ENCODE measurements at places on chromosomes 4 and X. TPM values are rescaled to one million over a fixed set of nuclear protein-coding genes. Genes with fewer than 3 reads are reported as not detected.
A peak's percentile ranks its signal among the peaks of the same experiment; 100 is the strongest.

ABRAXAS1 gene
- 45.3 TPM for total RNA-seq

TMPRSS11D gene
- not detected for total RNA-seq

NAP1L3 gene
- total RNA-seq = 9.4 TPM

NAA11 gene
- total RNA-seq = not detected

- no peak overlapping the region for H3K27ac ChIP-seq
- no peak overlapping the region for H3K4me3 ChIP-seq
- no peaks in the 10 kb centered on the region for H3K4me1 ChIP-seq
- no peaks in the 10 kb centered on the region for H3K36me3 ChIP-seq
- DNase-seq = no peak
- peaks cover 5% of the 10 kb centered on the region for H3K27me3 ChIP-seq
Observed at GRCh38 chr4:83751336-83751949, 215.5 kb downstream of the GPAT3 start.

DNA sequence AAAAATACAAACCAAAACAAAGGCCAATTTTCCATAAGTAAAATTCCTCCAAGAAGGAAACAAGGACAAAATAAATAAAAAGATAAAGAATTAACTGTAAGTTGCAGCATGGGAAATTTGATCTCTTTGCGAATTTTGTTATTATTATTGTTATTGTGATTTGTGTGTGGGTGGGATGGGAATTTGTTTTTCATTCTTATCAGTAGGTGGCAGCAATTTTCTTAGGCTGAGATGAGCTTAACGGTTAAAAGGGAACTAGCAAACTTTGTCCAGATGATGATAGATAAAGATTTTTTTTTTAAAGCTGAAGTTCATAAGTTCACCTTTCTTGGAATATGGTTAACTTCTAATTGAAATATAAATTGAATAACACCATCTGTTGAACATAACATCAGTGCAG lies 83.2 kb upstream of the IL1RAPL2 start:
- H3K36me3 ChIP-seq = no peaks in the 10 kb centered on the region
- H3K4me1 ChIP-seq = no peaks in the 10 kb centered on the region
- H3K27ac ChIP-seq = no peak overlapping the region
- no peak overlapping the region for H3K4me3 ChIP-seq
- peaks cover 4% of the 10 kb centered on the region for H3K27me3 ChIP-seq

DNA sequence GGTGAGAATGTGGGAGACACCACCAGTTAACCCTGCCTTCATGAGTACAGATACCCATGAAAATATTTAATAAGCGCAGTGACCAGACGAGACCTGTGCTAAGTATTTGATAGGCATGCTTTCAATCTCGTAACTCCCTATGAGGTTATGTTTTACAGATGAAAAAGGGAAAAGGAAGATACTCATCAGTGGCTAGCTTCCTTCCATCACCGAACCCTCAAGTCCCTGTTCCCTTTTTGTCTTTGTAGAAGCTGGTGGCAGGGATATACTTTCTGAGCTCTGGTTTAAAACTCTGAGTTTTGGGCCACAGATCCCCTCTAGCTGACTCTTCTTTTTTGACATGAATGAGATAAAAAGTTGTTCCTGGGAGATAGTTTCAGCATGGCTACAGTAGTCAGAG lies 26.3 kb downstream of the AFF1 start:
- peaks cover 8% of the 10 kb centered on the region for H3K36me3 ChIP-seq
- H3K4me1 ChIP-seq = peaks cover 62% of the 10 kb centered on the region
- H3K27me3 ChIP-seq = no peaks in the 10 kb centered on the region
- no peak overlapping the region for H3K27ac ChIP-seq

DNA sequence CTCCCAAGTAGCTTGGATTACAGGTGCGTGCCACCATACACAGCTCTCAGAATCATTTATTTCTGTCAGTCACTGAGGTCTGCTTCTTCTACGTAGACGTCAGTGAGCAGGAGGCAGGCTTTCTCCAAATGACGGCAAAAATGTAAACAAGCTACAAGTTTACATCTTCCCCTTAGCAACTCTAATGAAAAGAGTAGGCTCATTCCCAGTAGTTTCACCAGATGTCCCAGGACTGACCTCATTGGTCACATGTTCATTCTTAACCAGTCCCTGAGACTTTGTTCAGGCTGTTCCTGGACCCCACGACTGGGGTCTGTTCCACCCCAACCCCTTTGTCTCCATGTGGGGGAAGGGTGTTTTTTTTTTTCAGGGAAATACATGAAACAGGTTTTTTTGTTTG lies 67.1 kb downstream of the TENM3 start:
- no peaks in the 10 kb centered on the region for H3K27me3 ChIP-seq
- no peak overlapping the region for H3K27ac ChIP-seq
- H3K4me1 ChIP-seq = no peaks in the 10 kb centered on the region
- H3K36me3 ChIP-seq = no peaks in the 10 kb centered on the region
- DNase-seq = no peak
- no peak overlapping the region for H3K4me3 ChIP-seq

- H3K36me3 ChIP-seq = no peaks in the 10 kb centered on the region
- DNase-seq = no peak
- no peaks in the 10 kb centered on the region for H3K27me3 ChIP-seq
- H3K27ac ChIP-seq = no peak overlapping the region
- H3K4me1 ChIP-seq = no peaks in the 10 kb centered on the region
Observed at GRCh38 chrX:118216509-118216908, 99.9 kb upstream of the KLHL13 start.

GRCh38 chr4:52611030-52611555 lies 48.0 kb downstream of the USP46 start:
- no peaks in the 10 kb centered on the region for H3K4me1 ChIP-seq
- no peaks in the 10 kb centered on the region for H3K27me3 ChIP-seq
- H3K36me3 ChIP-seq = peaks cover 8% of the 10 kb centered on the region
- no peak overlapping the region for H3K27ac ChIP-seq

DNA sequence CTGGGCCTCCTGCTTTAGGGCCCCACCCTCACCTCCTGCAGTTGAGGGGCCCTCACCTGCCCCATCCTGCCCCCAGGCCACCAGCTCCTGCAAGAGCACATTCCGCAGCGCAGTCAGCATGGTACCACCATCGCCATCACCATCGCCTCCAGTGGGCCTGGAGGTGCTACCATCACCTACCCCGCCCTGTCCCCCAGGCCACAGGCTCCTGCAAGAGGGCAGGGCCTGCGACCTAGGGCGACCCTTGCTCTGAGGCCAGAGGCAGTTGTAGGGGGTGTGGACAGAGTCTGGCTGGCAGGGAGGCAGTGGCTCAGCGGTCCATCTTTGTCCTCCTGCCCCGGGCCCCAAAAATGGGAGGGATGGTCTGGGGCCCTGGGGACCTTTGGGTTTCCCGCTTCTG lies 3.9 kb upstream of the HAUS7 start:
- H3K27ac ChIP-seq = peak overlapping the region; percentile 38
- H3K36me3 ChIP-seq = no peaks in the 10 kb centered on the region
- no peak for DNase-seq
- H3K4me3 ChIP-seq = peak overlapping the region; percentile 54

DNA sequence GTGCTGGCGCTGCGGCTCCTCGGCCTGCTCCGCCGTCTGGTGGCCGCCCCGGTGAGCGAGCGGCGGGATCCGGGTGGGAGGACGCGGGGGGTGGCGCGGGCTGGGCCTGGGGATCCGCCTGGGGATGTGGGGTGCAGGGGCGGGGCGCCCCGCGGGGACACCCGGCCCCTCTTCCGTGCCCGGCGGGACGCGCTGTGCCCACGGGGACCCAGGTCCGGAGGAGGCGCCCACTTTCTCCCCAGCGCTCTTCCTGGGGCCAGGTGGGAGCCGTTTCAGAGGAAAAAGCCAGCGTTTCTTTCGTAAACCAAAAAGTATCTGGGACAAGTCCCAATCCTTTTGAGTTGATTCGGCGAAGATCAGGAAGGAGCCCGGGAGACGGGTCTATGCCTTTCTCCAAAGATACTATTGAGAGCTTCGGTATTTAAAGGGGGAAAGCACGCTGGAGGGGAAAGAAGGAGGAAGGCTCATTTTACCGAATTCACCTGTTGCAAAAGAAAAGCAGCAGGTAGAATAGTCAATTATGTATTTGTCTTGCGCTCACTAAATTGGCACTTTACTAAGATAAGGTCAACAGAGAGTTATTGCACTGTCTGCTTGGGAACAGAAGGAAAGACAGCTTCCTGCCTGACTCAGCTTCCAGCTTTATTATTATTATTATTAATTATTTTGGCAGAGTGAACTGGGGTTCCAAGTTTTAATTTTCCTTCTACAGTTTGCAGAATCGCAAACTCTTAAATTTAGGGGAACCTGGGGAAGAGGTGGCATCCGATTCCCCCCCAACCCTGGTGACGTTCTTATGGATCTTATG lies 81.5 kb upstream of the CD99 start:
- peak overlapping the region; percentile 81 for H3K27ac ChIP-seq
- H3K27me3 ChIP-seq = no peaks in the 10 kb centered on the region
- peaks cover 2% of the 10 kb centered on the region for H3K36me3 ChIP-seq

DNA sequence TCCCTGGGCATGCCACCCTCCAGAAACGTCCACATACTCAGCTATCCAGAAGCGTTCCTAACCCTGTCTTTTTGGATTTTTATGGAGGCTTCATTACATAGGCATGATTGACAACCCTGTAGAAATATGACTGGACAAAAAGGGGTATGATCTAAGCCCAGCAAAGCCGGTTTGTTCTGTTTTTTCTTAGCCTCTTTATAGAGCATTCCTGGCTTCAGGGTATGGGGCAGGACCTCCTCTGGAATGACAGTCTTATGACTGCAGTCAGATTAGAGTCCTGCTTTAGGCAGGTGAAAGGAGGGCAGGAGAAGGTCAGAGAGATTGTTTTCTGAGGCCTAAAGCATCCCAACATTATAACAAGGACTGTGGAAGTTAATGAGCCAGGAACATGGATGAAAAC lies 137.4 kb downstream of the DCLK2 start:
- H3K36me3 ChIP-seq = no peaks in the 10 kb centered on the region
- peaks cover 2% of the 10 kb centered on the region for H3K4me1 ChIP-seq
- H3K27ac ChIP-seq = no peak overlapping the region
- H3K4me3 ChIP-seq = no peak overlapping the region
- no peak for DNase-seq

DNA sequence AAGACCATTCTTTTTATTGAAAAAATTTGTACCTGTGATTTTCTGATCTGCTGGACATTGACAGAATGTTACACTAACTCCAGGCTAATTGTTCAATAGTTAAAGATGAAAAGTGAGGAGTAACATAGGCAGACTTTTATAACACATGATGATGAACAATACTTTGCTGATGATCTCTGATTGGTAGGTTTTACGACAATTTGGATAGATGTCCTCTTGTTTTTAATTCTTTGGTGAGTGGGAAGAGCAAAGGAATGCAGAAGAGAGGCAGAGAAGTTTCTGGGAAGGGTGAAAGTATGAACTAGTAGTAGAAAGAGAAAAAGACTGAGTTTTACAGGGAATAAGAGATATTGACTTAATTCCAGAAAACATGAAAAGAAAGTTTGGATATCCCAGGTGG lies 267.3 kb upstream of the HAND2 start:
- no peak for DNase-seq
- no peak overlapping the region for H3K27ac ChIP-seq
- H3K27me3 ChIP-seq = peaks cover 2% of the 10 kb centered on the region
- H3K4me1 ChIP-seq = no peaks in the 10 kb centered on the region

GRCh38 chrX:52031371-52031770 lies 37.6 kb downstream of the MAGED4B start:
- H3K4me3 ChIP-seq = no peak overlapping the region
- no peak for DNase-seq
- no peaks in the 10 kb centered on the region for H3K36me3 ChIP-seq
- no peaks in the 10 kb centered on the region for H3K4me1 ChIP-seq
- peaks cover 3% of the 10 kb centered on the region for H3K27me3 ChIP-seq

GRCh38 chr4:114041117-114041475 lies 61.6 kb upstream of the ARSJ start:
- H3K4me3 ChIP-seq = no peak overlapping the region
- peaks cover 4% of the 10 kb centered on the region for H3K4me1 ChIP-seq
- H3K27me3 ChIP-seq = no peaks in the 10 kb centered on the region
- H3K27ac ChIP-seq = no peak overlapping the region

GRCh38 chr4:71186566-71187403 lies 152.0 kb upstream of the SLC4A4 start:
- H3K36me3 ChIP-seq = no peaks in the 10 kb centered on the region
- no peak overlapping the region for H3K27ac ChIP-seq
- H3K4me1 ChIP-seq = peaks cover 11% of the 10 kb centered on the region

DNA sequence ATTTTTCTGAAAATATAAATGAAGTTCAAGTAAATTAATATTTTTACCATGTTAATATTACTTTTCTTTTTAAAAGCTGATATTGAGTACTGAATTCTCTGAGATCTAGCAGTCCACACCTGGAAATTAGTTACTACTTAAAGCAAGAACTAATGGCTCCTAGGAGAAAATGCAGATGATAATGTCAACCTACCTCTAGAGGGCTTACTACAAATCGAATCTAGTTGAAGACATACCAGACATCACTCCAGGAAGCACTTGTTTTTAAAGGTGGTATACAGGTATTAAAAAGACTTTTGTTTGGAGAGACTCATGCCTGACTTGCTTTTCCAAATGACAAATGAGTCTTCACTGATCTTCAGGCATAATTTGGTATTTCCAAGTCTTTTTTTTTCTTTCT lies 516.4 kb upstream of the BOD1L1 start:
- no peak for DNase-seq
- no peak overlapping the region for H3K4me3 ChIP-seq
- no peaks in the 10 kb centered on the region for H3K4me1 ChIP-seq
- no peaks in the 10 kb centered on the region for H3K27me3 ChIP-seq
- H3K36me3 ChIP-seq = no peaks in the 10 kb centered on the region

DNA sequence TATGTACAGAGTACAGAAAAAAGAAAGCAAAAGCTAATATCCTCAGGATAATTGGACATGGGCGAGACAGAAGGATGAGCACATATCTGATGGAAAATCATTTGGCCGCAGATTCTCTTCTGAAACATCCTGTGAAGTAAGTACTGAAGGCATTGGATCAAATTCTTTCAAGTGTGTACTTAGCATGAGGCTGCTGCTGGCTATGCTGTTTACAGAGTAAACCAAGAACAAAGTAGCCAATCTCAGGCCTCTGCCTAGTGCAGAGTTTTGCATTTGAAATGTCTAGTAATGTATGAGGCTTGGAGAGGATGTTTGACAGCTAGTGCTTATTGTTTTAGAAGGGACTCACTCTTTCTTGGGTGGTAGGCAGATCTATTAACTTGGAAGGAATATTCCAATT lies 128.5 kb downstream of the MAGEC2 start:
- no peaks in the 10 kb centered on the region for H3K4me1 ChIP-seq
- H3K27me3 ChIP-seq = no peaks in the 10 kb centered on the region
- H3K4me3 ChIP-seq = no peak overlapping the region

DNA sequence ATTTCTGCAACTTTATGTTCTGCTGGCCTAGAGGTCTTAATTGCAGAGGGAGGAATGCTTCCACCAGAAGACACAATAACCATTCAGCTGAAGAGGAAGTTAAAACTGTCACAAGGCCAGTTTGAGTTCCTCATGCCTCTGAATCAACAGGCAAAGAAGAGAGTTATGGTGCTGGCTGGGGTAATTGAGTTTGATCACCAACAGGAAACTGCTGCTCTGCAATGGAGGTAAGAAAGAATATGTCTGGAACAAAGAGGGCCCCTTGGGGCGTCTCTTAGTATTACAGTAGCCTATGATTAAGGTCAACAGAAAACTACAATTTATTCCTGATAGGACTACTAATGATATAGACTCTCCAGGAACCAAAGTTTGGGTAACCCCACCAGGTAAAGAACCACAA lies 744.0 kb downstream of the FSTL5 start:
- H3K27ac ChIP-seq = no peak overlapping the region
- no peak overlapping the region for H3K4me3 ChIP-seq
- no peaks in the 10 kb centered on the region for H3K36me3 ChIP-seq
- no peaks in the 10 kb centered on the region for H3K4me1 ChIP-seq
